ENCODE measurements at places on chromosomes 2 and 18.

DNA sequence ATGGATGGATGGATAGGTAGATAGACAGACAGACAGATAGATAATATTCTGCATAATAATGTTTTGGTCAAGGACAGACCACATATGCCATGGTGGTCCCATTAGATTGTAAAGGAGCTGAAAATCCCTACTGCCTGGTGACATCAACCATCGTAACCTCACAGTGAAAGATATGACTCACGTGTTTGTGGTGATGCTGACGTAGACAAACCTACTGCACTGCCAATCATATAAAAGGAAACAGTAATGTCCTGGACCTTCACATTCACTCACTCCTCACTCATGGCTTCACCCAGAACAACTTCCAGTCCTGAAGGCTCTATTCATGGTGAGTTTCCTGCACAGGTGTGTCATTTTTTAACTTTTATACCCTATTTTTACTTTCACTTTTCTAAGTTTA is 202.9 kb upstream of the TPO start:
- DNase-seq = no peak

GRCh38 chr2:25426326-25426725 is 84.6 kb upstream of the DNMT3A start:
- DNase-seq = no peak

GRCh38 chr2:132873738-132874137 is 203.7 kb upstream of the LYPD1 start:
- no peak for DNase-seq

- DNase-seq = no peak
These were observed 3.3 kb upstream of the WNT10A start for GRCh38 chr2:218877331-218877730.

DNA sequence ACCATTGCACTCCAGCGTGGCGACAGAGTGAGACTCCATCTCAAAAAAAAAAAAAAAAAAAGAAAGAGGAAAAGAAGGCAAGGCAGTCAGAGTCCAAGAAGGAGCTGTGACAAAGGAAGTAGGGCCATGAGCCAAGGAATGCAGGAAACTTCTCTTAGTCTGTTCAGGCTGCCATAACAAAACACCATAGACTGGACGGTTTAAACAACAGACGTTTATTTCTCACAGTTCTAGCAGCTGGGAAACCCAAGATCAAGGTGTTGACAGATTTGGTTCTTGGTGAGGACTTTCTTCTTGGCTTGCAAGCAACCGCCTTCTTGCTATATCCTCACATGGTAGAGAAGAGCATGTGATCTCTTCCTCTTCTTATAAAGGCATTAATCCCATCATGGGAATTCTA is 13.1 kb upstream of the SUMO1 start:
- DNase-seq = no peak

All from HuH-7.5 (cell line).